ENCODE measurements at places on chromosomes 4 and X. TPM values are rescaled to one million over a fixed set of nuclear protein-coding genes. Genes with fewer than 3 reads are reported as not detected.
A peak's percentile ranks its signal among the peaks of the same experiment; 100 is the strongest.

The TLR10 gene
- total RNA-seq = 0.25 TPM

DNA sequence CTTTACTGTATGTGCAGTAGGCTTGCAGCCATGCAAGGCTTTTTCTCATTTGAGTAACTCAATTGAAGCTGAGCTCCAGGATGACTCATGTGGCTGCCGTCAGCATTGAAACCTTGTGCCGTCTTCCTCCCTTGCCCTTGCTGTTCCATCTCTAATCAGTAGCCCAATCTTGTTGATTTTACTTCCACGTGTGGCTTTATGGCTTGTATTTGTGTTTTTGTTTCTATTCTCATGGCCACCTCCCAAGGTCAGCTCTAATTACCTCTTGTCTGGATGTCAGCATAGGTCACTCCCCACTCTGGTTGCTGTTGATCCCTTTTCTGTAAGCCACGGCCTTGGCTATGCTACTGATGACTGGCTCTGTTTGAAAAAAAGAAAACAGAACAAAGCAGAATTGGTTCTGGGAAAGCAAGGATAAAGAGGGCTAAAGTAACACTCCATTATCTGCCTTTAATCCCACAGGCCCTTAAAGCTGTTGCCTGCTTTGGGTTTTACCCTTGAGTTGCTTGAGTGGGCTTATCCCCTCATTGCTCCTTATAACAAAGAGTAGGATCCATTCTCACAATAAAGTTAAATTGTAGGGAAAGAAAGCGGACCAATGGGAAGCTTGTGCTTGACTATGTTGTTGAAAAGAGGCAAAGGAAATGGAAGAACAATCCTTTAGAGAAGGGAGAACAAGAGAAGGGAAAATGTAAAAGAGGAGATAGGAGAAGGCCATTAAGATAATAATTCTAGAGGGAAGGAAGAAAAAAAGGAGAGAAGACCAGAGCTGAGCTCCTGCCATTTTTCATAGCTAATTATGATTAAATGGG lies 173.9 kb upstream of the PGRMC2 start:
- no peak for DNase-seq

DNA sequence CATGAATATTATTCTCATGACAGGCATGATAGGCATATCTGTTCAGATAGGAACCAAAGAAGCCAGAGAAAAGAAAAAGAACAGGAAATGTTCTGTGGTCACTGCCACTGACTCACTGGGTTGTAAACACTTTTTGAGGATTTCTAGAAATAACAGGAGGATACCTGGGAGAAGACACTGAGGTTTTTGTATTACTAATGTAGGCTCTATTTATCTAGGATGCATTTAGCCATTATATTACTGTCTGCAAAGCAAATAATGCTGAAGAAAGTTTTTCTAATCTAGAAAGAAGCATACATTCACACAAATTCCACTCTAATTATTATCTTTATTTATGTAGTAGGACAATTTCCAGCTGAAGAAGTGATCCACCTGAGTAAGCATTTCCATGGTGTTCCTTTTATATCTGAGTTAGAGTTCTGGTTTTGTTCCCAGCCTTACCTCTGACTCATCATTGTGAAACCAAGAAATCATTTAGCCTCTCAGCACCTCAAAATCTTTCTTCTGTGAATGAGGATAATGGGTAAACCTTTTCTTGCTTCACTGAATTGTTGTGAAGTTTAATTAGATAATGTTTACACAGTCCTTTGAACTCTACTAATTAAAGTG lies 40.2 kb upstream of the EPGN start:
- no peak for DNase-seq

DNA sequence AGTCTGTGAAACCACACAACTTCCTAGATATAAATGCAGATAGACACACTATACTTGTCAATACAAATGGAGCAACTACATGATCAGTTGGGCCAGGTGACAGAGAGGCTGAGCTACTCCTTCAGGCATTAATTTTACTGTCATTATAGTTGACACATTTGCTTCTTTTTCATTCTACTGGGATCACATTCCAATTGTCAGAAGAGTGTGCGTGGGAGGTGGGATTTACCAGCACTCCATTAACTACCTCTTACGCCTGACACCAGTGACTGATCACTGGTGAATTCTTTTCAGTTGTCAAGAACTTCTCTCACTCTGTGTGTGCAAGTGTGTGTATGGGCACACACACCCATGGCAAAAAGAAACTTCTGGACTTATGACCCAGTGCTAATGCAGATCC lies 94.2 kb upstream of the DIAPH2 start:
- DNase-seq = no peak

- DNase-seq = no peak
Observed at GRCh38 chr4:125519371-125520146, 204.8 kb downstream of the FAT4 start.

DNA sequence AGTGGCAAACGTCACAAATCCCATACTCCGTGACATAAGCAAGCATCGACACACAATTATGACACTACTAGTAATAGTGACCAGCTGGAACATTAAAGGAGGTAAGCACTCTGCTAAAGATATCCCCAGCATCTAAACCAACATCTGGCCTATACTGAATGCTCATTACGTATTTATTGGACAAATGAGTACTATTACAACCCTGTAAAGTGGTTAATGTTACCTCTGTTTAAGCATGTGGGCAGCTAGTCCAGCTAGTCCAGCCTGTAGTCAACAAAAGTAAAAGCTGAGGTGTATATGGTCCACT lies 419 bp upstream of the RPGR start:
- no peak for DNase-seq

The NSUN7 gene
- total RNA-seq = 0.34 TPM

GRCh38 chr4:600850-601515 lies 24.4 kb upstream of the PDE6B start:
- DNase-seq = no peak

The TSPAN6 gene
- 0.17 TPM for total RNA-seq

GRCh38 chr4:7418131-7418943 lies 16.4 kb downstream of the PSAPL1 start:
- peak; percentile 6 for DNase-seq

The RTL5 gene
- total RNA-seq = 3.0 TPM

DNA sequence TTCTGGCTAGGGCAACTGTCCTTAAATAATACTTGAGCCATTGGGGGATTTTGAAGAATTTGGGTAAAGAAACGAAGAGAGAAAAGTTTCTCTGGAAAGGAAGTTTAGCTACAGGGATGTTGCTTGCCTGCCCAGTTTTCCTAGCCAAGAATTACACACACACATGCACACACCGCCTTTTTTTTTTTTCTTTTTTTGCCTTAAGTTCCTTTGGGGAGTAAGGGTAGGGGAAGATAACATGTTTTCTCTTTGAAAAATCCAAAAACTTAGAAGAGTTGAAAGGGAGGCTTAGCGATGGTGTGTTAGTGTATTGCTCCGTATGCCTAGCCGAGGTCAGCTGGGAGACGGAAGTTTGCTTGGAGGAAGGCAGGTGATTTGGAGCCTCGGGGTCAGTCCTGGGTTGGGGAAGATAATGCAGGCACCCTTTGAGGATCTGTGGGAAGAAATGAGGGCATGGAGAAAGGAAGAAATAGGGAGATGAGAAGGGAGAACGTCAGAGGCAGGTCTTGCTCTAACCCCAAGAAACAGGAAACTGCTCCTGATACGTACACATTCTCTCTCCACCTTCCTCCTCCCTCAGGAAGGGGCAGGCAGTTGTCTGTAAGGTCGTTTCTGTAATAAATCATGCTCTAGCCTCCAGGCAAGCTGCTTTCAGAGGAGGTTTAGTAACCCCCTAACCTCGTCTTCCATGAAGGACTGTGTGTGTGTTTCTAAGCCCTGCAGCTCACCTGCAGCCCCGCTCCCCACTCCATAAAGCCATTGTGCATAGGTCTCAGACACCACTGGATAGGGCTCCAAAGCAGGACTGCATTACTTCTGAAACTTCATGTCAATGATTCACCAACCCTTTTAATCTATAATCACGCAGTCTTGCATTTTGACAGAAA lies 10.5 kb downstream of the KLF3 start:
- DNase-seq = no peak

The FHIP1A gene
- total RNA-seq = 0.45 TPM

DNA sequence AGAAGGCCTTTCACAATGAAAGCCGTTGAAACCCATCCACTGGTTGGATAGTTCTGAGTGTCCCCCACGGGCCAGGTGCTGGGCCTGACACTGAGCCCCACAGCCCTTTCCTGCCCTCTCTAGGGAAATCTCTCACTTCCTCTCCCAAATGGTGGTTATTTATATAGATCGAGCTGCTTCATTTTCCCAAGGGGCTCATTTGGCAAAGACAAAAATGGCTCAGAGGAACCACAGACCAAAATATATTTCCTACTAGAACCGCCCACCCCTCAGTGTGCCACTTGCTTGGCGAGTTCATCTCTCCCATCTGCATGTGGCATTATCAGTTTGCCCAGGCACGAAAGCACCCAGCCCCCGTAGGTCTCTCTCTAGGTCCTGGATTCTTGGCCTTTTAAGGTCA lies 53.3 kb upstream of the STIM2 start:
- no peak for DNase-seq

- no peak for DNase-seq
Observed at GRCh38 chr4:15926486-15926885, 12.1 kb downstream of the FGFBP1 start.

The GYG2 gene
- total RNA-seq = not detected

DNA sequence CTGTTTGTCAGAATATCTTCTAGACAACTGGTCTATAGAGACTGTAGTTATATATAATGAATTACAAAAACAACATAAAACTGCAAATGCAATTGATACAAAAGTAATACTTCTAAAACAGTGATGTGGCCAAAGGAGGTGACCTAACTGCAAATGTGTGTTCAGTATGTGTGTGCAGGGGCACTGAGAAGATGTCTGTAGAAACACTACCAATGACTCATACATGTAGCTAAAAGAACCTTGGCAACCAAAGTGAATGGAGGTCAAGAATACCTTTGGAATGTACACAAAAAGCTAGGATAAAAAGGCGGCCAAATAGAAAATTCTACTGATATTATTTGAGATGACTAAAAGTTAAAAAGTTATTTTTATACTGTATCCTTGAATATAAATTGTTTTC lies 261.8 kb downstream of the CAMK2D start:
- DNase-seq = no peak

DNA sequence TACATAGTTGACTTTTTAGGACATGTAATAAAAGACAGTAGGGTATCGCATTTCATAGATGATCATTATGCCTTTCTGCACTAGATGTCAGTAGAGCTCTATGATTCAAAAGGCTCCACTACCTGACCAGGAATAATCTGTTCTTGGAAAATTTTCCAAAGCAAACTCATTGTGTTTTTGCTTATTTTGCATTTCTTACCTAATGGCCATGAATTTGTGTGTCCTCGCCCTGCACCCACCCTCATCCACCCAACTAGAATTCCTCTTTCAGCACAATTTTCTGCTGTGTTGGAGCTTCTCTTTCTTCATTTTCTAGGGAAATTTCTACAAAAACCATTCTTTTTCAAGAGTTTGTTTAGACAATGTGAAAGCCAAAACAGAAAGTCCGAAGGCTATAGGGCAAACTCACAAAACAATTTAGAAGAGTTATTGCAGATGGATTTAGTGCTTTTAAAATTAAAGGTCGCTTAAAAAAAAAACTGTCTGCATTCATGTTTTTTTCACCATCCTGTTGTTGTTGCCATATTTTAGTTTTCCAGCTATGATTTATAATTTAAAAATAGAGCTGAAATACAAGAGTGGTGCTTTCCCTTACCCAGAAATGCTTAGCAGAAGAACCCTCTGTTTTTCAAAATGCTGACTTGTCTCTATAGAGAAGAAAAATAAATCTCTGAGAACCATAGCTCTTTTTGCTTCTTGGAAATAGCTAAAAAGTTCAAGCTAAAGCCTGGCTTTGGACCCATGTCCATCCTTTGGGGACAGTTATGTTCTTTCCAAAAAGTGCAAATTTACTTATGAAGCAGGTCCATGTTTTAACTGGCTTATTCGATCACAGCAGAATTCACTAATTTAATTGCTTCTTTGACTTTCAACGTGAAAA lies 183.7 kb downstream of the SPATA18 start:
- DNase-seq = no peak

GRCh38 chr4:150236626-150237025 lies 158.4 kb downstream of the DCLK2 start:
- no peak for DNase-seq

The NAA11 gene
- not detected for total RNA-seq

DNA sequence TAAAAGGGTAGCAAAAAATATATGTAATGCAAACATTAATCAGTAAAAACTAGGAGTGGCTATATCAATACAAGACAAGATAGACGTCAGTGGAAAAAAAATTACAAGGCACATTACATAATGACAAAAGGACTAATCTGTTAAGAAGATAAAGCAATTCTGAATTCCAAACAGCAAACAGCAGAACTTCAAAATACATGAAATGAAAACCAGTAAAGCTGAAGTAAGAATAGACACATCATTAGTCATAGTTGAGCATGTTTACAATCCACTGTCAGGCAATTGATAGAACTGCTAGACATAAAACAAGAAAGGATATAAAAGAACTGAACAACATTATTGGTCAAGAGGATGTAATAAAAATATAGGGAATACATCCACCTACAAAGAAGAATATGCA lies 12.2 kb downstream of the SULT1B1 start:
- no peak for DNase-seq

DNA sequence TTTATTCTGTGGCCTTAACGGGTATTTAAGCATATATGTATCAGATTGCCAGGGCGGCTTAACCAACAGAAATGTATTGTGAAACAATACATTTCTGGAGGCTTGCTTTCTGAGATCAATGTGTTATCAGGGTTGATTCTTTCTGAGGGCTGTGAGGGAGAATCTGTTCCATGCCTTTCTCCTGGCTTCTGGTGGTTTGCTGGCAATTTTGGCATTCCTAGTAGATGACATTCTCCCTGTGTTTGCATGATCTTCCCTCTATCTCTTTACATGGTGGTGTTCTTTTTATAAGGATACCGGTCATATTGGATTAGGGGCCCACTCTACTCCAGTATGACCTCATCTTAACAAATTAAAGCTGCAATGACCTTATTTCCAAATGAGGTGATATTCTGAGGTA lies 16.9 kb upstream of the CEP135 start:
- no peak for DNase-seq

DNA sequence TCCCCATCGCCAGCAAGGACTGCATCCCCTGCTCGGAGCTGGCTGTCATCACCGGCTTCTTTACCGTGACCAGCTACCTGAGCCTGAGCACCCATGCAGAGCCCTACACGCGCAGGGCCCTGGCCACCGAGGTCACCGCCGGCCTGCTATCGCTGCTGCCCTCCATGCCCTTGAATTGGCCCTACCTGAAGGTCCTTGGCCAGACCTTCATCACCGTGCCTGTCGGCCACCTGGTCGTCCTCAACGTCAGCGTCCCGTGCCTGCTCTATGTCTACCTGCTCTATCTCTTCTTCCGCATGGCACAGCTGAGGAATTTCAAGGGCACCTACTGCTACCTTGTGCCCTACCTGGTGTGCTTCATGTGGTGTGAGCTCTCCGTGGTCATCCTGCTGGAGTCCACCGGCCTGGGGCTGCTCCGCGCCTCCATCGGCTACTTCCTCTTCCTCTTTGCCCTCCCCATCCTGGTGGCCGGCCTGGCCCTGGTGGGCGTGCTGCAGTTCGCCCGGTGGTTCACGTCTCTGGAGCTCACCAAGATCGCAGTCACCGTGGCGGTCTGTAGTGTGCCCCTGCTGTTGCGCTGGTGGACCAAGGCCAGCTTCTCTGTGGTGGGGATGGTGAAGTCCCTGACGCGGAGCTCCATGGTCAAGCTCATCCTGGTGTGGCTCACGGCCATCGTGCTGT lies 31.5 kb downstream of the WFS1 start:
- no peak for DNase-seq

GRCh38 chr4:189060104-189060503 lies 880.6 kb upstream of the FRG1 start:
- DNase-seq = no peak

Measured in activated naive CD8-positive, alpha-beta T cell treated with anti-CD3 and anti-CD28 coated beads, Interleukin-2, amount 10 ng/mL, durations not matched to agents 7 days and 5 days (primary cell).